Stimulated activated CD4-positive, alpha-beta T cell treated with anti-CD3 and anti-CD28 coated beads, Interleukin-1b, Interleukin-23, amount 100 ng/mL, for 1 hour (primary cell): ENCODE measurements at places on chromosomes 13 and 19.
A peak's percentile ranks its signal among the peaks of the same experiment; 100 is the strongest.

DNA sequence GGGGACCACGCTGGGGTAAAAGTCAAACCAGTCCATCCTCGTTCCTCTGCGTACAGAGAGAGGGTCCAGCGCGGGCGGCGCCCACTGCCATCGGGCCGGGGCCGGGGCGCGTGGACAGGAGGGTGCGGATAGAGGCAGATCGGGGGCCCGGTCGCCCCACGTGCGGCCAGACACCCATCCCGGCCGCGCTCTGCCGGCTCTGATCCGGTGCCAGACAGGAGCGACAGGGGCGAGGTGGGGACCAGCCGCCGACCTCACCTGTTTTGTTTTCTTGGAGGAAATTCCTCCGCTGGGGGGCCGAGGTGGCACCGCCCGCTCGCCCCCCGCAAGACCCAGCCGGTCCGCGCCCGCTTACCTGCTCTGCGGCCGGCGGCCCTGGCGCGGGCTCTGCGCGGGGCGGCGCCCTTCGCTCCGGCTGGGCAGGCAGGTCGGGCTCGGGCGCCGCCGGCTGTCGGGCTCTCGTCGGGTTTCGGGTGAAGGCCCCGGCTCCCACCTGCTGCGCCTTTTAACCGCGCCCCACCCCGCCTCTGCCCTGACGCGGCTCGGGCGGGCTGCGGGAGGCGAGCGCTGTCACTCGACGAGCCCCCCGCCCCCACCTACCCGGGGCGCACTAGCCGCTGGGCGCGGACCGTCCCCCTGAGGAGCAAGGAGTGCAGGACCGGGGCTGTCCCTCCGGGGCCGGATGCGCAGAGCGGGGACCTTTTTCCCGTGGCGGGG lies at the start of gene GJB6:
TSS of gene GJB6 (minus strand) at position 481 of the 717 bp plus-strand sequence. CDS start 8,839 bp downstream, outside the sequence.
- peak; percentile 7 for DNase-seq

DNA sequence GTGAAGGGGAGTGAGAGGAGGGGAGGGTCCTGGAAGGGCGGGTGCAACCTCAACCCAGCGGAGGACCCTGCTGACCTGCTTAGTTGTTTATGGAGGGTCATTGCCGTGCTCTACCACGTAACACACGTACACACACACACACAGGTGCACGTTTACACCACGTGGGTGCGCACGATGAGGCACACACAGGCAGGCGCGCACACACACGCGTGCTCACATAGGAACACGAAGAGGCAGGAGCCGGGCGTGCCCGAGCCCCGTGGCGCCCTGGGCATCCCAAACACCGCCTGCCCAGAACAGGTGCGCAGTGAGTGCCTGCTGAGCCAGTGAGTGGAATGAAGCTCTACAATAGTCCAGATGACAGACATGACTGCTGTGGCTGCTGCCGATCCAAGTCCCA lies 11.2 kb upstream of the MADCAM1 start:
- DNase-seq = no peak

- no peak for DNase-seq
Measured at GRCh38 chr13:111398196-111398595, 77.8 kb downstream of the TEX29 start.

DNA sequence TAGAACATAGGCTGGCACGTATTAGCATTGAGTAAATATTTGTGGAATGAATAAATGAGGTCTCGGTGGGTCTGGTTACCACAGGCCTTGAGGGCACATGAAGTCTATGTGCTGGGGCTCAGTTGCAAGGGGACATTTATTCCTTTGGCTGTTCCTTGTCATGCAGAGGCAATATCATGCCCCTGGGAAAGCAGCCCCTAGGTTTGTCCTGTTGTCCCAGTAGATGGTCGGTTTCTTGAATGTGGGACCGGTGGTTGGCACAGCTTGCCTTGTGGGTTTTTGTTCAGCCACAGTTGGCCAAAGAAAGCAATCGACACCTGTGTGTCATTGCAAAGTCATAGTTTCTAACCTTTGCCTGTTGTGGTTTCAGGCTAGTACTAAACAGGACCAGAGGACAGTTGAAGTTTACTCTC lies 24.7 kb upstream of the GPR183 start:
- no peak for DNase-seq

DNA sequence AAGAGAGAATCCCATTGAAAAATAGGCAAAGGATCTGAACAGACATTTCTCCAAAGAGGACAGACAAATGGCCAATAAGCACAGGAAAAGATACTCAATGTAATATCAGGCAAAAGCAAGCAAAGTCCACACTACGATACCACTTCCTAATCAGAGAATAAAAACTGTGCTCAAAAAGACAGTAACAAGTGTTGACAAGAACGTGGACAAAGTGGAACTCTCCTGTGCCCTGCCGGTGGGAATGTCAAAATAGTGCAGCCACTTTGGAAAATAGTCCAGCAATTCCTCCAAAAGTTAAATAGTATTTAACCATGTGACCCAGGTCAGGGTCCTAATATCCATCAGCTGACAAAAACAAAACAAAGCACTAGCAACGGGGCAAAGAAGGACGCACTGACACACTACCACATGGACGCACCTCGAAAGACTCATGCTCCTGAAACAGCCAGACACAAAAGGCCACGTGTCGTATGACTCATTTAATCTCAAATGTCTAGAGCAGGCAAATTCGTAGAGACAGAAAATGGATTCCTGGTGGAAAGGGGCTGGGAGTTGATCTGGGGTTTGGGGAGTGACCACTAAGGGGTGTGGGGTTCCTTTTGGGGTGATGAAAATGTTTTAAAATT lies 5.2 kb downstream of the MIER2 start:
- no peak for DNase-seq

DNA sequence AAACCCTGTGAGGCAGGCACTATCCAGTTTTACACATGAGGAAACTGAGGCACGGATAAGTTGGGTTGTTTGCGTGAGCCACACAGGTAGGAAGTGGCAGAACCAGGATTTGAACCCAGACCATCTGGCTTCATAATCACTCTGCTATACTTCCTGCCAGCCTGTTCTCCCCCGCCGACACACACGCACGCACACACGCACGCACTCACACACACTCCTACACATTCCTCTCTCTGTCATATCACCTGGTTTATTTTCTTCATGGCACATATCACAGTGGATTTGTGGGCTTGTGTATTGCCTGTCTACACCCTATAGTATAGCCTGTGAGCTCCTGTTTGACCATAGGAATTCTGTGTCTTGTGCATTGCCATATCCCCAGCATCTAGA lies 140.0 kb downstream of the SIPA1L3 start:
- no peak for DNase-seq

GRCh38 chr13:61294467-61295191 lies 121.0 kb downstream of the PCDH20 start:
- DNase-seq = no peak

DNA sequence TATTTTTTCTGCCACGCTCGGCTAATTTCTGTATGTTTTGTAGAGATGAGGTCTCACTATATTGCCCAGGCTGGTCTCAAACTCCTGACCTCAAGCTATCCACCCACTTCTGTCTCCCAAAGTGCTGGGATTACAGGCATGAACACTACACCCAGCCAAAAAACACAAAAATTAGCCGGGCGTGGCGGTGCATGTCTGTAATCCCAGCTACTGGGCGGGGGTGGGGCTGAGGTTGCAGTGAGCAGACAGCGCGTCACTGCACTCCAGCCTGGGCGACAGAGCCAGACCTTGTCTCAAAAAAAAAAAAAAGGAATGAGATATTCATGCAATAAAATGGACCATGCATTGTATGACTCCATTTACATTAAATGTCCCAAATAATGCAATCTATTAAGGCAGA lies 32.2 kb downstream of the VASP start:
- DNase-seq = no peak

DNA sequence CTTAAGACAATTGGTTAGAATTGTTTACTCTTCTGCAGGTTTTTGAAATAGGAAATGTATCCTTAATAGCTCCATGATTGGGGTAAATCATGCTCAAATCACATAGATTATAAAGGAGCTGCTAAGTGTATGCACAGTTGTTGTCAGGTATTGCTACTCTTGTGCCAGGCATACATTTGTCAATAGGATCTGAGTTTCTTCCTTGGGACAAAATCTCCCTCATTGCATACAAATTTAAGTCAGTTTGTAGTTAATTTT lies 109.3 kb upstream of the MLNR start:
- no peak for DNase-seq

- DNase-seq = no peak
Measured at GRCh38 chr19:54449701-54450069, 686 bp downstream of the LENG8 start.

GRCh38 chr13:43269037-43269481 lies 245.7 kb downstream of the DNAJC15 start:
- no peak for DNase-seq

- no peak for DNase-seq
Measured at GRCh38 chr19:16886305-16886880, 2.4 kb upstream of the F2RL3 start.

DNA sequence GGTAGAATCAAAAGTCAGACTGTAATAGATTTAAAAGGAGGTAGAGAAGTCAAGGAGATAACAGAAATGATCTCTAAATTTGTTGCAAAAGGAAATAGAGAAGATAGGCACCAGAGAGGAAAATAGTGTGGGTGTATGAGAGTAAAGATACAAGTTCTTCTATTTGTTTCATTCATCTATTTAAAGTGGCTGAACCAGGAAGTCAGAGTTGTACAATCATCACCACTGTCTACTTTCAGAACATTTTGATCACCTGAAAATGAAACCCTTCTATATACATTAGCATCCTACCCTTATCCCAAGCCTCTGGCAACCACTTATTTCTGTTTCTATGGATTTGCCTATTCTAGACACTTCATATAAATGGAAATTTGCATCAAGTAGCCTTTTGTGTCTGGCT lies 36.7 kb downstream of the INTS6 start:
- DNase-seq = no peak

GRCh38 chr13:28528848-28529247 lies 33.9 kb upstream of the FLT1 start:
- DNase-seq = no peak

- DNase-seq = no peak
Measured at GRCh38 chr19:11657307-11657706, 60.0 kb downstream of the ZNF627 start.

DNA sequence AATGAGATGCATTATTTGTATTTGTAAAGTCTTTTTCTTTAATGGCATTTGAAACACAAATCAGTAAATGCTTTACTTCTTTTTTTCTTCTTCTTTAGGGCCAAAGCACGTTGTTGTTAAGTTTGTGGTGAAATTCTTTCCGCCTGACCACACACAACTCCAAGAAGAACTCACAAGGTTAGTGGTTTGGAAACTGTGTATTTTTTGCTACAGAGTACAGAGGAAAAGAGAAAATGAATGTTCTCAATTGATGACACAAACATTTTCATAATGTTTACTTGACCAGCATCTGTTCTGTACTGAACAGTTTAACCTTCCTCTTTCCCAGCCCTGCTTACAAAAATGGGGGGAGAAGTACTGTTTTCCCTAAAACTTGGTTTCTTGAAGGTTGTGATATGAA lies 190.9 kb upstream of the RNF113B start:
- DNase-seq = no peak

- no peak for DNase-seq
Measured at GRCh38 chr13:112725346-112726015, 35.6 kb downstream of the ATP11A start.

DNA sequence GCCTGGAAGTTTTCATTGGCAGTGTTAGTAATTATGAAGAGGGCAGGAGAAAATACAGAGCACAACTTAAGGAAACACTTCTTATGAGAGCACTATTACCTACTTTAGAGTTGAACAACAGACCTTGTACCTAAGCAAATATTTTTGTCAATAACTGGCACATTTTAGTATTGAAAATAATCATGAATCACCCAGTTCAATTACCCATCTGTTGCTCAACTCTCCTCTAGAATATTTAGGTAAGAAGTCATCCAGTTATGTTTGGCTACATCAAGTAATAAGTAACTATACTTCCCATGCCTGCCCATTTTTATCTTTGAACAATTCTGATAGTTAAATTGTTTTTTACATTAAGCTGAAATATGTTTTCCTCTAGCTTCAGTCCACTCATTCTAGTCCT lies 893.4 kb downstream of the DIAPH3 start:
- DNase-seq = no peak

DNA sequence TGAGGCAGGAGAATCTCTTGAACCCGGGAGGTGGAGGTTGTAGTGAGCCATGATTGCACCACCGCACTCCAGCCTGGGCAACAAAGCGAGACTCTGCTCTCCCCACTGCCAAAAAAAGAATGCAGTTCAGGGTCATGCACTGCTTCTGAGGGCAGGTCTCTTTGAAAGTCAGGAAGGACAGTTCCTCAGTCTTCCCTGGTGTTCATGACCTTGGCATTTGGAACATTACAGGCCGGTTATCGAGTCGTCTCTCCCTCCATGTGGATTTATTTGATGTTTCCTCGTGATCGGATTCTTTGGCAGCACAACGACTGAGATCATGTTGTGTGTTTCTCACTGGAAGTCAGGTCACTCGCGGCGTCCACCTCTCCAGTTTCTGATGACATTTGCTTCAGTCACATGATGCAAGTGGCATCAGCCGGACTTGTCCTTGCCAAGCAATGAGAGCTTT lies 17.2 kb downstream of the FGF21 start:
- DNase-seq = no peak

GRCh38 chr13:109719962-109720646 lies 66.3 kb downstream of the IRS2 start:
- no peak for DNase-seq

- DNase-seq = no peak
Measured at GRCh38 chr19:31110336-31110735, 238.9 kb downstream of the TSHZ3 start.

- no peak for DNase-seq
Measured at GRCh38 chr19:31154021-31154420, 195.2 kb downstream of the TSHZ3 start.

DNA sequence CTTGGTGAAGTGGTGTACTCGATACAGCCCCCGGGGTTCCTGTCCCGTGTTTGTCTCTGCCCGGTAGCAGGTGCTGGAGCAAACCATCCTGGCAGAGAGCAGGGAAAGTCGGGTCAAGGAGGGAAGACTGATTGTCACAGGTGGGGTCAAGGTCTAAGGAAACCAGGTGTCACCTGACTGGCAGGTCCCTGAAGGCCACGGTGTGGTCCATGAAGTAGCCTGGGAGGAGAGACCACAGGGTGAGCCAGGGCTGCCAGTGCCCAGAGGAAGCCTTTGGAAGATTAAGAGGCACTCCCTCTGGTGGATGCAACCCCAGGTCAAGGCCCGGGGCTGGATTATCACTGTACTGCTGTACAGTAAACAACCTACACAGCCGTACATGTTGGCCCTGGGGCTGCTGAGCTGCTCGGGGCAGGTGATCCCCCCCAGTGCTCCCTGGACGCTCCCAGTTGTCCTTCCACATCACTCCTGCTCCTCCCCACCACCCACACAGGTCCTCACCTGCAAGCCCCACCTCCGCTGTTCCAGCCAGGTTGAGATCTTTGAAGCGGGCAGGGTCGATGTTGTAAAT lies 6.0 kb upstream of the CCER2 start:
- no peak for DNase-seq

- DNase-seq = no peak
Measured at GRCh38 chr19:48512504-48513288, 1.1 kb upstream of the LMTK3 start.

- DNase-seq = no peak
Measured at GRCh38 chr19:18311502-18312091, 11.3 kb downstream of the LSM4 start.

GRCh38 chr13:30792285-30793000 lies 57.1 kb downstream of the ALOX5AP start:
- DNase-seq = no peak

- no peak for DNase-seq
Measured at GRCh38 chr13:76556627-76557026, 329.6 kb downstream of the KCTD12 start.

GRCh38 chr19:17104679-17105078 lies 29.1 kb downstream of the MYO9B start:
- no peak for DNase-seq
